ENCODE measurements at places on chromosomes 16 and 17. TPM values are rescaled to one million over a fixed set of nuclear protein-coding genes. Genes with fewer than 3 reads are reported as not detected.

Gene TBX6
- total RNA-seq = 0.62 TPM

GRCh38 chr17:58527949-58528348, 13.5 kb upstream of the MTMR4 start:
- no peak overlapping the region for H3K4me3 ChIP-seq
- DNase-seq = no peak
- H3K36me3 ChIP-seq = no peaks in the 10 kb centered on the region

GRCh38 chr17:72421128-72422092, 300.6 kb downstream of the SOX9 start:
- no peaks in the 10 kb centered on the region for H3K4me1 ChIP-seq
- H3K36me3 ChIP-seq = no peaks in the 10 kb centered on the region
- H3K4me3 ChIP-seq = no peak overlapping the region
- H3K27ac ChIP-seq = no peak overlapping the region

DNA sequence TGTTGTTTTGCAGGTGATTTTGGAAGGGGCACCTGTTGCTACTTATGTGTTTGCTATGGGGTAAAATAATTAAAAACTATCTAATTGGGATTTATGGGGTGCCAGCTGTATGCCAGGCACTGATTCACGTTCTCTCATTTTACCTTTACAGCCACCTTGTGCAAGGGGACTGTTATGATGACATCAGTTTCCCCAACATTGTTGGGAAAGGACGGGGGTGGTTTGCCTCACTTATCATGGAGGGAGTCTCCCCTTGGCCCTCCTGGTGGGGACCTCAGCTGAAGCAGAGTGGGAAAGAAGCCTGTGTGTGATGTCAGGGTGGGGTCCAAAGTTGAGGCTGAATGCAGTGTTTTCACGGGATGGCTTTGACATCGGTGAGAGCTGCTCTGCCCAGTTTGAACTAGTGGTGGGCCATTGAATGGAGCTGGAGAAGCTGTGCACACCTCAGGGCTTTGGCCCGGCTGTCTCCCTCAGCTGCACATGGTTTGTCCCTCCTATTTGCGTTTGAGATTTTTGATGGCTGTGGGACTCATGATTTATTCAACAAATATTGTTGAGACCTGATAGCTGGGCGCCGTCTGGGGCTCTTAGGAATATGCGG, 36.1 kb downstream of the CMIP start:
- no peak overlapping the region for H3K27ac ChIP-seq
- no peaks in the 10 kb centered on the region for H3K36me3 ChIP-seq
- H3K4me3 ChIP-seq = no peak overlapping the region
- no peak for DNase-seq
- H3K27me3 ChIP-seq = no peaks in the 10 kb centered on the region

- no peaks in the 10 kb centered on the region for H3K36me3 ChIP-seq
- H3K27ac ChIP-seq = no peak overlapping the region
- no peak overlapping the region for H3K4me3 ChIP-seq
- no peaks in the 10 kb centered on the region for H3K27me3 ChIP-seq
- H3K4me1 ChIP-seq = no peaks in the 10 kb centered on the region
These were observed 45.0 kb downstream of the KCNJ16 start for GRCh38 chr17:70119983-70120382.

Gene C16orf90
- not detected for total RNA-seq

DNA sequence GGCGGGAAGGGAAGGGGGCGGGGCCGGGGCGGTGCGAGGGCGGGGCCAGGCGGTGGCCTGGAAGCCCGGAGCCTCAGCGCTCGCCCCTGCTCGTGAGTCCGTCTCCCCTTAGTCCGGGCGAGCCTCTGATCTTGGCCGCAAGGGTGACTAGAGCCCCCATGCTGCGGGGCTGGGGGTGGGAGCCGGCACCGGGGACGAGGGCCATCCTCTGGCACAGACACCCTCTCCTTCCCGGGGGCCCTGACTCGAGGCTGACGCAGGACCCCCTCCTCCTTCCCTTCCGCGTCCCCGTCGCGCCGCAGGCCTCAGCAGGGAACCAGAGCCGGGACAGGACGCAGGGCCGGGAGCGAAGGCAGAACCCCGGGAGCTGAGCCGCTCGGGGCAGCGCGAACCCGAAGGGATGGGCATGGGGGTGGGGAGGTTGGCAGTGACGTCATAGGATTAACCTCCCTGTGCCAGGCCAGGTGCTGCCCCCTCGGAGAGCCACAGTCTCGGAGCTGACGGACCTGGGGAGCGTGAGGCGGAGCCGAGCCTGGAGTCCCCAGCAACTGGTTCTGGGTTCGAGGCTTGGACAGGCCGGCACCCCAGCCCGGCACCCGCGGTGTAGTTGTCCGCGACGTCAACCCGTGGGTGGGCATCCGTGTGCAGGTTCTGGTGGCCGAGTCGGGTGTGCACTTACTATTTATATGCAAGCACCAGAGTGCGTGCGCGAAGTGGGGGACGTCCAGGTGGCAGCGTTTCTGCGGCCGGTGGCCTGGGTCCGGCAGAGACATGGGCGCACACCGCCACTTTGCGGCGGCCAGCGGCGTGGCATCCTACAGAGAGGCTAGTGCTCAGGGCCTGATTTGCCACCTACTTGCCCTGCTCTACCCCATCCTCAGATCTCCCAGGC, 503 bp upstream of the PLCD3 start:
- peak overlapping the region; percentile 98 for H3K4me3 ChIP-seq
- peaks cover 3% of the 10 kb centered on the region for H3K4me1 ChIP-seq

Gene GPR142
- 2.1 TPM for total RNA-seq

GRCh38 chr16:30077656-30078055, 1.9 kb downstream of the PPP4C start:
- no peak for DNase-seq
- H3K4me3 ChIP-seq = no peak overlapping the region
- no peaks in the 10 kb centered on the region for H3K4me1 ChIP-seq
- H3K36me3 ChIP-seq = peaks cover 2% of the 10 kb centered on the region
- H3K27ac ChIP-seq = no peak overlapping the region

GRCh38 chr17:8740486-8740885, 4.2 kb downstream of the CCDC42 start:
- H3K4me3 ChIP-seq = no peak overlapping the region
- H3K4me1 ChIP-seq = no peaks in the 10 kb centered on the region
- DNase-seq = no peak
